Activated T-cell treated with anti-CD3 and anti-CD28 coated beads, Interleukin-2, amount 50 U/mL, for 4 hours (primary cell): ENCODE measurements at places on chromosomes 13 and 19.

DNA sequence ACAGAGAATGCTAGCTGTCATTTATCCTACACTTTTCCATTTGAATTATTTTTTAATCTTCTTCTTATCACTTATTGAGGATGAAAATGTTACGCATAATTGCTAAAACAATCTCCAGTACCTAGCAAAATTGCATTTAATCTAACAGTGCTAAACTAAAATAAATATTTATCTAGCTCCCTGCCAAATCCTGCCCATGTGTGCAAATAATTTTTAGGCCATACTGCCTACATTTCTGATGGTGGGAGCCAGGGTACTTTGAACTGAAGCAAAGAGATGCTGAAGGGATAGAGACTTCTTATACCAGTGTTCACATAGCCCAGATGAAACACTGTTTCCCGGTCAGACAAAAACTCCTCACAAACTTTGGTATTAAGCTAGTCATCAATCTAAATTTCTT, 1268.7 kb upstream of the PCDH20 start:
- DNase-seq = no peak

- no peak for DNase-seq
These were observed 850 bp upstream of the CERS4 start for GRCh38 chr19:8208119-8208921.

DNA sequence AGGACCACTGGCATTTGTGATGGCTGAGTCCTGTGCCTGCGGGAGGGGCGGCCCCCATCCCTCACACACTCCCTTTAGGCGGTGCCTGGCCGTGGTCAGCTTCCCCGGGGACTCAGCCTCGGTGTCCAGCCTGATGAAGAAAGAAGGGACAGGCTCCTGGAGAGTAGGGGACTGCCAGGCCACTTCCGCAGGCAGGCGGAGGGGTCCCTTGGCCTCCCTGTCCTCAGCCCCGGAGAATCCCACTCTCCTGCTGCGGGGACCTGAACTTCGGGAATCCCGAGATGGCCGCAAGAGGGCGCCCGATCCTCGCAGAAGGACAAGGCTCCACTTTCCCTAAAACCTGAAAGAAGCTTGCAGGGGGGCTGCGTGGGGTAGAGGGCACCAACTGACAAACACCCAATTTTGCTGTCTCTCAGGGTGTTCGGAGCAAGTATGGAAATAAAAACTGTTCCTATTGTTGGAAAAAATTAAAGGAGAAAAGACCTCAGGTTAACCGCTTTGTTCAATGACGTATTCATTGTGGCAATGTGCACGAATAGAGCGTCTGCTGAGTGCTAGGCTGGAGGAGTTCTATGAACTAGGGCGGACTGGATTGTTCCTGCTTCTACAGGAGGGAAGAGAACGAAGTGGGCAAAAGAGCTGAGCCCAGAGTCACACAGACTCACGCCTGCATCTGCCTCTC, 297.3 kb downstream of the ZNF536 start:
- peak; percentile 30 for DNase-seq

DNA sequence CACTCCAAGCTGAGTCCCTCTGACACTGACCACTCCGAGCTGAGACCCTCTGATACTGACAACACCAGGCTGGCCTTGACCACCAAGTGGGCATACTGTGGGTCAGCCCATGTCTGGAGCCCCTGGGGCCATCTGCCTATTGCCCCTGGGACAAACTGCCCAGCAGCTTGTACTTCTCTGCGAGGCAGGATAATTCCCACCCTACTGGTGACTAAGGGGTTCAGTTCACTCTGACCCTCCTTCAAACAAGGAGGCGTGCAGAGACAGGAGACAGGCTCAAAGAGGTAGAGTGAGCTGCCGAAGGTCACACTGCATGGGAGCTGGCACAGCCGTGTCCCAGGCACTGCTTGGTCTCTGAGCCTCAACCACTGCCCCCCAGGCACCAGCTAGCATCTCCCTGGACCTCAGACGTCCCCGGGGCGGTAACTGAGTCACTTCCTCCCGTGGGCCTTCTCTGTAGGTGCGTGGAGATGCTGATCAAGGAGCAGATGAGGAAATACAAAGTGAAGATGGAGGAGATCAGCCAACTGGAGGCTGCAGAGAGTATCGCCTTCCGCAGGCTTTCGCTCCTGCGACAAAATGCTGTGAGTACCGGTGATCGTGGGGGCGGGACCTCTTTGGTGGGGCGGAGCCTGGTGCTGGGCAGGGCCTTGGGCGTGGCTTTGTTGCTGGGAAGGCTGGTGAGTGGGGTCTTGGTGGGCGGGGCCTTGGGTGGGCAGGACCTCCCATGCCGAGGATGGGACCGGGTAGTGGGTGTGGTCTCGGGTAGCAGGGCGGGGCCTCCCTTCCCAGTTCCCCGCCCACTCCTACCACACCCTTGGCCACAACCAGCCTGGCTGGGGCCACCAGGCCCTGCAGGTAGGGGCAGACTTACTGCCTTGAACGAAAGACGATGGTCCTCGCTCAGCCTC, 5.8 kb upstream of the USE1 start:
- no peak for DNase-seq

- DNase-seq = no peak
These were observed 80.7 kb downstream of the RNASEH2B start for GRCh38 chr13:50990065-50990817.

GRCh38 chr13:39405107-39405506, 197.9 kb downstream of the LHFPL6 start:
- DNase-seq = no peak

- no peak for DNase-seq
These were observed 145.6 kb downstream of the DPF1 start for GRCh38 chr19:38078302-38078930.

- no peak for DNase-seq
These were observed 6.5 kb upstream of the CDC34 start for GRCh38 chr19:525029-525428.
